ENCODE measurements at places on chromosomes 4 and X.

GRCh38 chr4:139020384-139020783 is 4.8 kb downstream of the NOCT start:
- DNase-seq, result no peak

- no peak for DNase-seq
Measured at GRCh38 chr4:175034007-175034406, 115.8 kb downstream of the ADAM29 start.

GRCh38 chrX:151722241-151722846 is 6.5 kb downstream of the FATE1 start:
- DNase-seq, result no peak

DNA sequence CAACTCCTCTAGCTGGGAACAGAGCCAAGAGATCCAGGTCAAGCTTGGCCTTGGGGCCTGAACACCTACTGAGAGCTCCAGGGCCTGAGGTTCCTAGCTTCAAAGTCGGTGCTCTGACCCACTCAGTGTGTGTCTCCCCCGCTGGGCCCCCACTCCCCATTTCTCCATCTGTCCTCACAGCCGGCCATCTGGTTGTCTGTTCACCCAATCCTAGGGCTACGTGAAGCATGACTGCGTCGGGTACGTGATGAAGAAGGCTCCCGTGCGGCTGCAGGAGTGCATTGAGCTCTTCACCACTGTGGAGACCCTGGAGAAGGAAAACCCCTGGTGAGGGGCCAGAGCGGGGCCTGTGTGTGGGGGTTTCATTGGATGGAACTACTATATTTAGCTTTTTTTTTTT is 12.3 kb downstream of the USP11 start:
- no peak for DNase-seq

- DNase-seq, result no peak
Measured at GRCh38 chr4:676871-677235, 2.5 kb downstream of the MYL5 start.

GRCh38 chr4:72063726-72064125 is 31.9 kb downstream of the NPFFR2 start:
- no peak for DNase-seq
